ENCODE measurements at places on chromosomes 4 and X. TPM values are rescaled to one million over a fixed set of nuclear protein-coding genes. Genes with fewer than 3 reads are reported as not detected.

CDKL2 gene
- total RNA-seq: 34.6 TPM

SLITRK4 gene
- total RNA-seq: 24.3 TPM

SLC38A5 gene
- total RNA-seq: 24.7 TPM

OTUD6A gene
- total RNA-seq: not detected

IL2 gene
- not detected for total RNA-seq

CENPI gene
- total RNA-seq: 14.4 TPM

TET2 gene
- total RNA-seq: 35.7 TPM

NHSL2 gene
- 5.4 TPM for total RNA-seq

MID2 gene
- 21.2 TPM for total RNA-seq

SSX7 gene
- not detected for total RNA-seq

TEX13D gene
- total RNA-seq: not detected

USP17L21 gene
- total RNA-seq: not detected

CXCL11 gene
- not detected for total RNA-seq

OTC gene
- not detected for total RNA-seq

WDR17 gene
- total RNA-seq: 60.2 TPM

GPR82 gene
- not detected for total RNA-seq

BRS3 gene
- total RNA-seq: not detected

SLC16A2 gene
- total RNA-seq: 17.9 TPM

SAGE1 gene
- not detected for total RNA-seq

CT55 gene
- not detected for total RNA-seq

DOK7 gene
- total RNA-seq: 0.54 TPM

PABPC1L2A gene
- total RNA-seq: 0.91 TPM

GAGE13 gene
- total RNA-seq: not detected

PSAPL1 gene
- total RNA-seq: not detected

DUX4 gene
- total RNA-seq: not detected

COX7B2 gene
- total RNA-seq: not detected

CYTL1 gene
- 0.91 TPM for total RNA-seq

PAGE2 gene
- not detected for total RNA-seq

PALLD gene
- 37.3 TPM for total RNA-seq

DACH2 gene
- total RNA-seq: 7.3 TPM
